ENCODE measurements at places on chromosomes 4 and X.

- DNase-seq, result no peak
These were observed 284.8 kb upstream of the FGF13 start for GRCh38 chrX:138996268-138996667.

- no peak for DNase-seq
These were observed 41.3 kb upstream of the PHEX start for GRCh38 chrX:21990832-21991231.

DNA sequence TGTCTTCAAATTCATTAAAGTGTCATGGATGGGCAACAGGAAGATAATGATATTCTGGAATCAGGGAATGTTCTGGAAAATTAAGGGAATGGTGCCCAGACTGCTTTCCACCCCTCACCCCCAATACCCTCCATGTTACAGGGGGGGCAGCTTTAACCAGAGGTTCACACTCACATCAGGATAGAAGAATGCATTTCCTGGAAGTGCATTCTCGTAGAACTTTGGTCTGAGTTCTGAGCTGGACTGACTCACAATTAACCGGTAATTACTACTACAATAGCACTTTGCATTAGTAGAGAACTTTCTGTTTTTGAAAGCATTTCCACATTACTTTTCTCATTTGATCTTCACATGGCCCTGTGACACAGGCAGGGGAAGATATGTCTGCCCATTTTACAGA lies 52.5 kb upstream of the SHISA3 start:
- no peak for DNase-seq

DNA sequence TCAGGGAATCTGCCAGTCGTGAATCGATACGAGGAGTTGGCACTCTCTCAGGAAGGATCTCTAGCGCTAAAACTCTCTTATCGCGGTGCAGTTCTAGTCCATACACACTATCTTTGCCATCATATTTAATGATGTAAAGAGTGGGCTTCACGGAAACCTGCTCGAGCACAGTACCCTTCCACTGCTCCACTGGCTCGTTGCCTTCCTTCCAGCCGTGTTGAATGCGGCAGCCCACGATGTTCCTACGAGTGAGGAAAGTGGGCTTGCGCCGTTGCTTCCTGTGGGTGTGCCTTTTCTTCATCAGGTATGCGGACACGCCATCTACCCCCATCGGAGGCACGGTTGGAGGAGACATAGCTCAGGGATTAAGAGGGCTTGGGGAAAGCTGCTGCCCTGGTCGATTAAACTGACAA lies 661 bp downstream of the SPIN4 start:
- no peak for DNase-seq

- DNase-seq, result no peak
These were observed 85.8 kb downstream of the CXXC4 start for GRCh38 chr4:104408878-104409277.

DNA sequence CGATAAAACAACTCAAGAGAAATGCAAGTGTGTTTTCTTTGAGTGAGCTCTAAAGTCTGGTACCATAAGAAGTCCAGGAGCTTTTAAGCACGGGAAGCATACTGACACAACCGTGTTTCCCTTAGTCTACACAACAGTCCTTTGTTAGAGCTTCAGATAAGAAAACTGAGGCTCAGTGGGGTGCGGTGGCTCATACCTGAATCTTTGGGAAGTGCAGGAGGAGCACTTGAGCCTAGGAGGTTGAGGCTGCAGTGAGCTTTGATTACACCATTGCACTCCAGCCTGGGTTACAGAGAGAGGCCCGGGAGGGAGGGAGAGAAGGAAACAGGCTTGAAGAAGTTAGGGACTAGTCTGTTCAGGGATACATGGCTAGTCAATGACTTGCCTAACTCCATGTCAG lies 21.9 kb downstream of the LEF1 start:
- DNase-seq, result no peak

Measured in right atrium auricular region (tissue), 2 donors.